ENCODE measurements at places on chromosomes 11 and 22.

DNA sequence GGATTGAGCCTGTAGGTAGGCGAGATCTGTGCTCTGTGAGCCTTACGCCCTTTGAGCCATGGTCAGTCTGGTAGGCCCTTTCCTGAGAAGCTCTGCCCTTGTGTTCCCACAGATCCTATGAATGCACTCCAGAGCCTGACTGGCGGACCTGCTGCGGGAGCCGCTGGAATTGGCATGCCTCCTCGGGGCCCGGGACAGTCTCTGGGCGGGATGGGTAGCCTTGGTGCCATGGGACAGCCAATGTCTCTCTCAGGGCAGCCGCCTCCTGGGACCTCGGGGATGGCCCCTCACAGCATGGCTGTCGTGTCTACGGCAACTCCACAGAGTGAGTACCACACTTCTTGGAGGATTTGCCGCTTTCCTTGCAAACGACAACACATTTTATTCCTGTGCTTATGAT lies 47.4 kb downstream of the MED15 start:
- no peak for DNase-seq

GRCh38 chr11:63489879-63490278 lies 1.1 kb downstream of the PLAAT5 start:
- DNase-seq, result no peak

GRCh38 chr11:131311776-131312514 lies 58.5 kb upstream of the NTM start:
- no peak for DNase-seq

GRCh38 chr11:84247926-84248325 lies 961.8 kb upstream of the CCDC90B start:
- DNase-seq, result no peak

GRCh38 chr11:121611242-121611641 lies 158.5 kb upstream of the SORL1-AS1 start:
- DNase-seq, result no peak

- DNase-seq, result no peak
These were observed 1043.0 kb downstream of the TBC1D22A start for GRCh38 chr22:47805394-47805935.

- no peak for DNase-seq
These were observed 7.1 kb upstream of the MEN1 start for GRCh38 chr11:64817476-64817875.

- no peak for DNase-seq
These were observed 6.8 kb downstream of the CFL1 start for GRCh38 chr11:65851083-65851579.

GRCh38 chr11:121769191-121769590 lies 316.4 kb upstream of the SORL1-AS1 start:
- DNase-seq, result no peak

DNA sequence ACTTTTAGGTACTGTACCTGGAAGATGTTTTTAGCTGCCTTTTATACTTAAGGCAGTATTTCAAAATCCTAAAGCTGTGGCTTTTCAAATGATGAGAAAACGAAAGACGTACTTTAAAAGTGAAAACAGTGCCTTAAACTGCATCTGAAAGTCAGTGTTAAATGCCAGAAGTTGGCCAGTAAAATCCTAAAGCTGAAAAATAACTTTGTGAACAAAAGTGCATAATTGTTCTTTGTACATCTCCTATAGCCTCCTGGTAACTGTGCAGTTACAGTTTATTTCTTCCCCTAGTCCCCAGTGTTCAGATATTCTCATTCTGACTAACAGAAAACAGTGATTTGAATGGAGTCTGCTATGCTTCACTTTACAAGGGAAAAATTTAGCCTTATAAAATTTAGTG lies 6.8 kb downstream of the EED start:
- no peak for DNase-seq

Data from CD4-positive, alpha-beta T cell treated with Interleukin-10 for 1 hour (primary cell).